Right ventricle myocardium inferior (tissue), 1 donor: ENCODE measurements at places on chromosomes 1 and 21.
A peak's percentile ranks its signal among the peaks of the same experiment; 100 is the strongest.

GRCh38 chr1:224358237-224358636 lies 1.6 kb downstream of the CNIH4 start:
- no peak for DNase-seq

GRCh38 chr1:71762514-71763255 lies 519.7 kb downstream of the NEGR1 start:
- no peak for DNase-seq

- DNase-seq: no peak
Measured at GRCh38 chr1:100077531-100077930, 55.2 kb downstream of the SASS6 start.

GRCh38 chr21:29477941-29478340 lies 179.2 kb downstream of the BACH1 start:
- no peak for DNase-seq

GRCh38 chr1:167839009-167839408 lies 74.9 kb downstream of the ADCY10 start:
- DNase-seq: no peak

- no peak for DNase-seq
Measured at GRCh38 chr21:44005593-44005992, 6.5 kb upstream of the TRAPPC10 start.

DNA sequence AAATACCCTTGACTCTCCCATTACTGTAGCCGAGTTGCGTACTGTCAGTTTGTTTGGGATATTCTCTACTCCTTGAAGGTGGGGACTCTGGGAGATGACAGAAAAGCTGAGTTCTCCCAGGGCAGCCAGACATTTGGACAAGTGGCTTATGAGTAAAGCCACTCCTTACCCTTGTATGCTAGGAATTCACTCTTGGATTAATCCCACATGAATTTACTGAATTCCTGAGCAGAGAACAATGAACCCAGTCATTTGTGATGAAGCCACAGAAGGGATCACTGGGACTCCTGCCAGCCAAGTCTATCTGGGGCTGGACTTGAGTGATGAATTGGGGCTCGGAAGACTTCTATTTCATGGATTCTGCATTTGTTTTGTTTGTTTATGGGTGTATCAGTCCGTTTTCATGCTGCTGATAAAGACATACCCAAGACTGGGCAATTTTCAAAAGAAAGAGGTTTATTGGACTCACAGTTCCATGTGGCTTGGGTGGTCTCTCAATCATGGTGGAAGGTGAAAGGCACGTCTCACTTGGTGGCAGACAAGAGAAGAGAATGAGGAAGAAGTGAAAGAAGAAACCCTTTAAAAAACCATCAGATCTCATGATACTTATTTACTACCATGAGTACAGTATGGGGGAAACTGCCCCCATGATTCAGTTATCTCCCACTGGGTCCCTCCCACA lies 25.1 kb downstream of the C1orf116 start:
- DNase-seq: no peak

DNA sequence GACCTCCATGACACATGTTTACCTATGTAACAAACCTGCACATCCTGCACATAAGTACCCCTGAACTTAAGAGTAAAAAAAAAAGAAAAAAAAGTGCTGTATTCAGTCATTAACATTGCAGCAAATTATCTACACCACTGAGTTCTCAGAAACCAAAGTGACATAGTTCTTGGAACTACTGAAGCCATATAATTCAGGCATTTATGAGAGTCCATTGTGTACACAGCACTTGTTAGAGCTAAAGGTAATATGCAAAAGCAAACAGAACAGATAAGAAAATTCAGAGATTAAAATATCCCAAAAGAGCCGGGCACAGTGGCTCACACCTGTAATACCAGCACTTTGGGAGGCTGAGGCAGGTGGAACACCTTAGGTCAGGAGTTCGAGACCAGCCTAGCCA lies 38.0 kb downstream of the F5 start:
- no peak for DNase-seq

- DNase-seq: no peak
Measured at GRCh38 chr1:62341089-62341488, 21.9 kb upstream of the KANK4 start.

DNA sequence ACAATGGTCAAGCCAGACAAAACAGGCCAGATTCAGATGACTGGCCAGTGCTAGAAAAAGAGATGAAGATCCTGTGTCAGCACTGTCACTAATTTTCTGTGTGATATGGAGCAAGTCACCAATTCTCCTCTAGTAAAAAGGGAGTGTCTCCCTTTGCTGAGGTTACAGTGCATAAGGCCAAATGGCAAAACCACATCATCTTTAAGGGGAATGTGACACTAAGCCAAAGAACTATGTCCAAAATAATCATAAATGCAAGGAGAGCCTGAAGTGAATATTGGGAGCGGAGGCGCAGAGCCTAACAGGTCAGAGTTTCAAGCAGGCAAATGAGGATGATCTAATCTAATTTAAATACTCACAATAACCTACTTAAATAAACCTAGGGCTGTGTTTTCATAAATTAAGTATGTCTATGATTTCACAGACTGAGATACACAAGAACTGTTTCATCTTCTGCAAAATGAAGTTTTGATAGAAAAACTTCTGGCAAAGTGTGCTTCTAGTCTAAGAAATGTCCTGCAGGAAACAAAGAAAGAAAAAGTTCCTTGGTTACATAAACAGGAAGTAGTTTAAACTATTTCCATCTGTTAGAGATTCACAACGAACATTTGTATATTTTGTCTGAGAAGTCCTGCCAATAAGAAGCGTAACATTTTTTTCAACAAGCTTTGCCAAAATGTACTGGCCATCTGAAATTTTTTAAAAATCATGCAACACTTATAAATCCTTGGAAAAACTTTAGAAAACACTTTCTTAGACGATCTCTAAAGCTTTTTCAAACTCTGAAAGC lies 290.2 kb downstream of the LRRC40 start:
- no peak for DNase-seq

- DNase-seq: no peak
Measured at GRCh38 chr21:25179116-25179515, 428.2 kb downstream of the MRPL39 start.

DNA sequence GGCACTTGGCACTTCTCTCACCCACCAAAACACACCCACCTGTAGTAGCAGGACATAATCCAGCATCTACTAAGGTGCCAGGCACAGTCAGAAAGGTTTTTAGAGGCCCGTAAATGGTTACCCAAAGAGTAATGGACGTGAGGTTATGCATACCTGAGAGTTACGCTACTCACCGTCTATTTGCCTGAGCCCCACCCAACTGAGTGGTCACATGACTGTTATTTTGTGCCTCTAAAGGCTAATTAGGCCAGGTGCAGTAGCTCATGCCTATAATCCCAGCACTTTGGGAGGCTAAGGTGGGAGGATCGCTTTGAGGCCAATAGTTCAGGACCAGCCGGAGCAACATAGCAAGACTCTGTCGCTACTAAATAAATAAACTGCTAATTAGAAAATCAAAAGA lies 11.0 kb downstream of the LMX1A start:
- no peak for DNase-seq

GRCh38 chr1:203442821-203443220 lies 32.8 kb upstream of the PRELP start:
- no peak for DNase-seq

DNA sequence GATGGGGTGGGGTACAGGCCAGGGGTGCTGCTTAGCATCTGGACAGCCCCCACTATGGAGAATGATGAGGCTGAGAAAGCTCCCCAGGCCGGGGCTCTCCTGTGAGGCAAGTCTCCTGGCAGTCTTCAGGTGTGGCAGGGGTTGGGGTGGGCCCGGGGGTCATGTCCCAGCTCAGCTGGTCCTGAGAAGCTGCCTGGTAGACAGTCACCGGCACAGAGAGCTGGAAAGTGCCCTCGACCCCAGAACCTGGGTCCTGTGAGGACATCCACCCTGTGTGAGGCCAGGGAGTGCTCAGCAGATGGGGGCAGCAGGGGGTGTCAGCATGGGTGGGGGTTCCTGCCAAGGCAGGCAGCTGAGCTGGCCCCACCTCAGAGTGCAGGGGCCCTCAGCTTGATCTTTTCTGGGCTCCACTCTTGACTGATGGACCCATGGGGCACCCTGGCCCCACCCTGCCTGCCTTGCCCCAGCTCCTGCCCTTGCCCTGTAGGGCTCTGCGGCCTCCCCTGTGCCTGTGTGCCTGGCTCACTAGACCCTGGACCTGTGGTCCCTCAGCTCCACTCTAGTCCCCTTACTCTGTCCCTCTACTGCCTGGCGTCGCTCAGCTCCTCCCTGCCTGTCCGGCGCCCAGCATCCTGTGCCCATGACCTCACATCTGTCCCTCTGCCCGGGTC lies 5.8 kb downstream of the IBA57 start:
- DNase-seq: no peak

DNA sequence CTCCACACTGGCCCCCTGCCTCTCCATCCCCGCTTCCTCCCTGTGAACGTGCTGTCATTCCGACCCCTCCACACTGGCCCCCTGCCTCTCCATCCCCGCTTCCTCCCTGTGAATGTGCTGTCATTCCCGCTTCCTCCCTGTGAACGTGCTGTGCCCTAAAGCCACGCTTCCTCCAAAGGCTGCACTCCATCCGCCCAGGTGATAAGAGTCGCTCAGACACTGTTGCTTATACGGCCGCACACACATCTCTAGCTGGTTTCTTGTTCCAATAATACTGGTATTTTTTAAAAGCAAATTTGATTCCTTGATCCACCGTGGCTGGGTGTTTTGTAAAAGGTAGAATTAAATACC lies 39.3 kb upstream of the TSPEAR start:
- DNase-seq: no peak

- DNase-seq: no peak
Measured at GRCh38 chr1:109477821-109478220, 5.9 kb upstream of the ATXN7L2 start.

DNA sequence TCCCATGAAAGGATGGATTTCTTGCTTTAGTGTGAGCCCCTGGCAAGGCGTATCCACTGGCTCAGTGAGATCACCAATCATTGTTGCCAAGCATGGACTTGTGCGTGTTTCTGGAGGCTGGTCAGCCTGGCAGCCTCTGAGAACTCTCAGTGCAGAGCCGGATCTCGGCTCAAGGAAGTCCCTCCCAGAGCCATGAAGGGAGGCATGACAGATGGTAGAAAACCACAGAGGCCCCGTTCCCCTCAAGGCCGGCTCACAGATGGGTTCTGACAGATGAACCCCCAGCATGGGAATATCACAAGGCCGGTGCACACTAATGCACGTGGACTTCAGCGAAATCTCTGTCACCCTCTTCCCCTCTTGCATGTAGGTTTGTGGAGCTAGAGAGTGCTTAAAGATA lies 290.5 kb downstream of the AJAP1 start:
- no peak for DNase-seq

DNA sequence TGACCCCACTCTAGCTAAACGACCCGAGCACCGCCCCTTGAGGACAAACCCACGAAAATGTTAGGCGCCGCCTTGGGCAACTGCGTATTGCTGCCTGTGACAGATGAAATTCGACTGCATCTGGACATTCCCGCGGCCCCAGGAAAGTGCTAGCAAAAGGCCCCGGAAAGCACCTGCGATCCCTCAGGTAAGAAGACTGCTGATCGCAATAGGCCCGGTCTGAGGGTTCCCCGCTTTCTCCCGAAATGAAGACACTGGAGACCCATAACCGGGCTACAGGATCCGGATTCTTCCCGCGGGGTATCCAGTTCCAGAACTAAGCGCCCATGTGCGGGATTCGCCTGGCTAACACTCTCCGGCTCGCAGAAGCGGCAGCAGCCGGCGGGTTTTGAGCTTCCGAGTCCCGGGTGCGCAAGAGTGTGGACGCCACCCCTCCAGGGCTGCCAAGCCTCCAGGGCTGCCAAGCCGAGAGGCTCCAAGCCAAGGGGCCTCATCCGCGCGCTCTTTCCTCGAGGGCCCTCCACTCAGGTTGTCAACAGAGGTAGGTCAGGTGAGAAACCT lies 157.9 kb upstream of the NBPF11 start:
- DNase-seq: no peak

GRCh38 chr1:201740086-201740541 lies 88.8 kb upstream of the IPO9 start:
- no peak for DNase-seq

DNA sequence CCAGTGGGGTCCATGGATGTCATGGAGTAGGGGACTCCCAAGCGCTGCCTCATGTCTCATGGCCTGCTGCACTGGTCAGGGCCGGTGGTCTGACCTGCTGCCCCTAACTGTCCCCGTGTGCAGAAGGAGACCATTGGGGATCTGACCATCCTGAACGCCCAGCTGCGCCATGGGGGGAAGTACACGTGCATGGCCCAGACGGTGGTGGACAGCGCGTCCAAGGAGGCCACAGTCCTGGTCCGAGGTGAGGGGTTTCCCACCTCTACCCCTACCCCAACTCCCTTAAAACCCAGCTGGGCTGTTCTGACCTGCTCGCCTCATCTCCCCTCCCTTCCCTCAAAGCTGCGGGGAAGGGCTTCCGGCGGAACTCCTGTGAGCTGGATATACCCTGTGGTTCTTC lies 18.6 kb downstream of the TMEM81 start:
- DNase-seq: no peak

- DNase-seq: no peak
Measured at GRCh38 chr1:50605186-50605875, 182.1 kb upstream of the DMRTA2 start.

- DNase-seq: no peak
Measured at GRCh38 chr1:10710489-10710888, 86.0 kb downstream of the CASZ1 start.

GRCh38 chr1:58902830-58903513 lies 119.1 kb upstream of the JUN start:
- DNase-seq: no peak

DNA sequence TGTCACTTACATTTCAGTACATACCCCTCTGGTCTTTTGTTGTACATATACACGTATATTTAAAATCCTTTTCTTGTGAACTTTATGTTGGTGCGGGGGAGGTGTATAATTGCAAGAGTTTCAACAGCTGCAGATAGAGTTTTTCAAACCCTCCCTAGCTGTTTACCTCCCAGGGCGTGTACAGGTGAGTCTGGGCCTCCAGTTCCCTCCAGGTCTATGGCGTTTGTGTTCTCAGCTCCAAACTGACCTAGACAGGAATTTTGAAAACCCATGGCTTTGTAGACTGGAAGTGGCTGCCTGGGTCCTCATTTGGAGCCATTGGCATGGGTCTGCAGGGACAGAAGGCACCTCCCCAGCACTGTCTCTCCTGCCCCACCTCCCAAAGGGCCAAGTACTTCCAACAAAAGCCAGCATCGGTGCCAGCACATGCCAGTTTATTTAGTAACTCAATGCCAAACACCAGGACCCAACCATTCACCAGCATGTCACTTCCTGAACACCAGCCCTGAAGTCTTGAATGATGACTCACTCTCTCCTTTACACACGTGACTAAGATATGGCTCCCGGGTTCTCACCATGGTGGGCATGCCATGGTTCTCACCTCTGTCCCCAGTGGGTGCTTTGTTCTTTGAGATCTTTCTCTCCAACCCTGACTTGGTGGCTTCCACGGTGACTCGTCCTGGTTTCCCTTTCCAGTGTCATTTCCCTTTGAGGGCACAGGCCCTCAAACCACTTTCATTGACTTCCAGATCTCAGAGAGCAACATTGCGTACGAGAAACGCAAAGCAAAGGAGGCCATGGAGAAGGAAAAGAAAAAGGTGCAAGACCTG lies 57.3 kb upstream of the EFHD2 start:
- DNase-seq: no peak

GRCh38 chr21:15616864-15617574 lies 112.8 kb upstream of the USP25 start:
- no peak for DNase-seq

GRCh38 chr1:156705918-156706656 lies 704 bp upstream of the CRABP2 start:
- DNase-seq: peak; percentile 74
